ENCODE measurements at places on chromosomes 2 and 18.

GRCh38 chr2:164972216-164972615 is 16.9 kb upstream of the SLC38A11 start:
- no peak for DNase-seq

DNA sequence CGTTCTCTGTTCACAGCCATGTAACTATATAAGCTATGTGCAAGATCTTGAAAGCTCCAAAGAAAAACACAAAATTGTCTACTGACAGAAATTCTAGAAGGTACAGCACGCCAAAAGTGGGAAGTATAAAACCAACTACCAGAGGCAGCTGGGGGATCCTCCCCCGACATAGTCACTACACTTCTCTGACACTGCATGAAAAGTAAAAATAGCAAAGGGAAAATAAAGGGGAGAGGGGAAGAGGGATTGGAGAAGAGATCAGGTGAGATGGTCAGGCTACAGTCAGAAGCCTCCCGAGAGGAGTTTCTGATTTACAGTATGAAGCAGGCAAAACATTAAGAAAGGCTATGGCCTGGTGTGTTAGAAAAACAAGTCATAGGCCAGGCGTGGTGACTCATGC is 39.8 kb upstream of the PCBP1 start:
- DNase-seq = no peak

- no peak for DNase-seq
These were observed 12.8 kb downstream of the ANKRD62 start for GRCh38 chr18:12106471-12106870.

DNA sequence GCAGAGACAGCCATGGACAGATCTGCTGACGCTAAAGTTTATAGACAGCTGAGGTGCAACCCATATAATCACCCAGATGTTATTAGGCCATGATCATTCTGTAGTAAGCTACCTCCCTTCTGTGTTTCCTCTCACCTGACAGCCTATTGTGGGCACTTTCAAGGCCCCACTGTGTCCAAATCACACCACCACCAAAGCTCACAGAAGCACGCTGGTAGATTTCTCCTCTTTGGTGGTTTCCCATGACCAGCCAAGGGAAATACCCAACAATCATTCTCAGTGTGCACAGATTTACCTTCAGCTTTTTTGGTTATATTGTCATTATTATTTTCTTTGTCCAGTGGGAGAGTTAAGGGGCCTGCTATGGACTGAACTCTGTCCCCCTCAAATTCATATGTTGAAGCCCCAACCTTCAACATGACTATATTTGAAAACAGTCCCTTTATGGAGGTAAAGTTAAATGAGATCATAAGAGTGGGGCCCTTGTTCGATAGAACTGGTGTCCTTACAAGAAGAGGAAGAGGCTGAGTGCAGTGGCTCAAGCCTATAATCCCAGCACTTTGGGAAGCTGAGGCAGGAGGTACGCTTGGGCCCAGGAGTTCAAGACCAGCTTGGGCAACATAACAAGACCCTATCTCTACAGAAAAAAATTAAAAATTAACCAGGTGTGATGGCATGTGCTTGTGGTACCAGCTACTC is 74.0 kb upstream of the MSH6 start:
- no peak for DNase-seq

DNA sequence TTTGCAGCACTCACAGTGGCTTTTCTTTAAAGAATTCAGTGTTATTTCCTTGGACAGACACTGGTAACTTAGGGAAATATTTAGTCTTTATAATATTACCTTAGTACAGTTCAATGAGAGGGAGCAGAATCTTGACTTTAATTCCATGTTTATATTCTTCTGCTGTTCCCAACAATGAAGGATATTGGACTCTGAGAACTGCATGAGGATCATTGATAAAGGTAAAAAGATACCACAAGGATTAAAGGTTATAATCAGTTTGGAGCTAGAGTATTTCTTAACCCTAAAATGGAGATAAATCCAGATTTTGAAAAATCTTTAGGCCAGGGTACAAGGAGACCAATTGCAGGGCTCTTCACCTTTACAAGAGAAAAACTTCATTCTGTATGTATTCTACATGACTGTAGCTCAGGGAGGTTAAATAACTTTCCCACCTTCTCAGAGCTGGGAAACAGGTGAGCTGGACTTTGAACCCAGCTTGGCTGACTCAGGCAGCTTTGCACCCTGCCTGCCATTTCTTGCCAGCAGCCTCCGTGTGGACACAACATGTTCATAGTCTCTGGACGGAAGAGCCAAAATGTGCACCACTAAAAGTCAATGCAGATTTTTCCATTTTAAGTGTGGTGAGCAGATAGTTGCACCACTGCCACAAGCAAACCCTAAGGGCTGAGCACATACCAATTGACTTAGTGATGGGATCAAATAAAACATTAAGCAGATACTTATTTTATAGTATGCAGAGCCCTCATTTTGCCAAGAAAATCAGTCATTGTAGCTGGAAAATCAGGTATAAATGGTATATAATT is 26.7 kb downstream of the UPP2 start:
- no peak for DNase-seq

DNA sequence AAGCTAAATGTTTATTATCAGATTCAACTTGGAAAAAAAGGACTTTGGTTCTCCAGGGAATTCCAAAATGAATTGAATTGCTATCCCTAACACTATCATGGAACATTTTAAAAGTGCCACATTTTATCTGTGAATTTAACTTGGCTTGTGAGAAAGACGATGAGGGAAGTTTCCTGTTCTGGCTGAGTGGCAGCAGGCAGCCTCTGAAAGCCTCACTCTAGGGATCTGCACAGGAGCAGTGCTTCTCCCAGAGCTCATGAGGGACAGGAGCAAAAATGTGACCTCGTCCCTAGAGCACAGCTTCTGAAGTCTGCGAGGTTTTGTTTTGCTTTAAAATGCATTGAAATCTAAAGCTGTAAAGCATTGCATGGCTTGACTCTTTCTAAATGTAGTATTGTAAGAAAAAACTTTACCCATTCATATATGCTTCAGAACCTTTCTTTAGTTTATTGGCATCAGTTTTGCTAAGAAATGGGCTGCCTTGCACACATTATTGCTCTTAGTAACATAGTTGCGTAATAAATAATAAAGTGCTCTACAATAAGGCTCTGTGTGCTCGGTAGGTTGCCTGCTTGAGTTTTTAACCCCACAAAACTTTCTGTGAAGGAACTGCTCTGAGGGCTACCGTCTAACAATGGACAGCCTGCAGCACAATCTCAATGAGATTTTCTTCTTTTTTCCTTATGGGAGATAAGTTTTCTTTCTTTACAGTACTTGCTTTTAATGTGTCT is 136.2 kb upstream of the CDCA7 start:
- no peak for DNase-seq

DNA sequence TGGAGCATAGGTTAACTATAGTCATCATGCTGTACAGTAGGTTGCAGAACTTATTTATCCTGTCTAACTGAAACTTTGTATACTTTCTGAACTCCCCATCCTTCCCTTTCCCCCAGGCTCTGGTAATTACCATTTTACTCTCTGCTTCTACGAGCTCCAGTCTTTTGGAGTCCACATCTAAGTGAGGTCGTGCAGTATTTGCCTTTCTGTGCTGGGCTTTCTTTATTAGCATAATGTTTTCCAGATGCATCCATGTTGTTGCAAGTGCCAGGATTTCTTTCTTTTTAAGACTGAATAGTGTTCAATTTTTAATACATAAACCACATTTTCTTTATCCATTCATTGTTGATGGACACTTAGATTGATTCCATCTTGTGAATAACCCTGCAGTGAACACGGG is 464.1 kb downstream of the TGIF1 start:
- no peak for DNase-seq

GRCh38 chr2:85909005-85909404 is 20.2 kb upstream of the ST3GAL5 start:
- no peak for DNase-seq

DNA sequence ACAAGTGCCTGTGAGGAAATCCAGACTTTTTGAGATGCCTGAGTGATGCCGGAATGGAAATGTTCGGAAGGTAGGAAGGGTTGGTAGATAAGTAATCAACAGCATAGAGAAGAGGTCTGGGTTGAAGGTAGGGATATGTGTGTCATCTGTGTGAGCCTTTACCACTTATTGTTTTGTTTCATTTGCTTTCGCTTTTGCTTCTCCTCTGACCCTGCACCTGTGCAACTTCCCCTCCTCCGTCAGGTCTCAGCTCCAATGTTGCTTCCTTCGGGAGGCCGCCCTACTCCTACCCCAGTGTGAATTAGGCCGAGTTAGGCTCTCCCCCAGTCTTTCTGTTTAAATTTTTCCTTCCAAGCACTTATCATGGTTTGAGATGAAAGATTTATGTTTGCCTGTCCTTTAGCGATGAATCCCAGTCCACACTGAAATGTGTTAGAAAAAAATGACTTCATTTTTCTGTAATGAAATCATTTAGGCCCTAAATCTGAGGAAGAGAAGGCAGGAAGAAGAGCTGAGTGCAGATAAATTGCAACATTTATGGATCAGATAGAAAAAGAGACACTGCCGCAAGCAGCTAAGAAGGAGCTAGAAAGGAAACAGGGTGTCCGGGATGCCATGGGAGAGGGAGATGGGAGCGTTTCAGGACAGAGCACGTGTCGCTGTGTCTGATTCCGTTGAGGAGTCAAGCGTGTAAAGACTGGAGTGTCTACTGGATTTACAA is 139.6 kb upstream of the PELI1 start:
- DNase-seq = peak; percentile 52

DNA sequence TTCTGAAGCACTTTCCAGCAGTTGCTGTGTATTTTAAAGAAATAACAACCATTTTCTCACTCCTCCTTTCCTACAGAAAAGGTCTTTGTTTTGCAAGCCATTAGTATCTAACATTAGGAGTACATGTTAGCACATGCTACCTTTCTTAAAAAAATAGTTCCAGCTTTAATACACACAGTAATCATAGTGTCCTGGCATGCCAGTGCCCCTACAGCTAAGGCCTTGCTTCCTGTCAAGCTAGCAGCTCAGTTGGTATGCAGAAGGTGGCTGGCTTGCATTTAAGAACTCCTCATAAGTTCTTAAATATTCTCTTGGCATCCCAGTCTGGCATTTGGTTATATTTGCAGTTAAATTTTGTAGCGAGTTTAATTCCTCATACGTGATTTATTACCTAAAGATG is 141.3 kb upstream of the IL1R2 start:
- DNase-seq = no peak

- DNase-seq = no peak
These were observed 5.6 kb downstream of the RPL31 start for GRCh38 chr2:101007415-101008345.

- peak; percentile 18 for DNase-seq
These were observed 112.4 kb downstream of the CYRIA start for GRCh38 chr2:16553226-16553625.

DNA sequence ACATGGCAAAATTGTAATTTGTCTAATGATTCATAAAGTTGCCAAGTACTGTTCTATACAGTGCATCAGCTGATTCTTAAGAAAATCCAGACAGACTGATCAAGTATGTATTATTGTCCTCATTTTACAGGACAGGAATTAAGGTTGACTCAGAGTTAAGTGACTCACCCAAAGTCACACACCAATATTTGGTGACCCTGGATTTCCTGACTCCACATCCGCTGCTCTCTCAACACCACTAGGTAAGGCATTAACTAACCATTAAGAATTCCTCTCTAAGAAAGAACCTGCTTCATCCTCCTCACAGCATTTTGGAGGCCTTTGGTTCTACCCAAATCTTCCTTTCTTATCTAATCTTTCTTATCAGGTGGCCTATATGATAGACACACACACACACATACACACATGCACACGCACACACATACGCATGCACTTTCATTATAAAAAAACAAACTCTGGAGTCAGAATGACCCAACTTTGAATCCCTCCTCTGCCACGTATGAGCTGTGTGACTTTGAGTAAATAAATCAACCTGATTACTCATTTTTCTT is 150.8 kb downstream of the ANKRD44 start:
- peak; percentile 79 for DNase-seq

- peak; percentile 69 for DNase-seq
These were observed 113.1 kb downstream of the GATA6 start for GRCh38 chr18:22282311-22283115.

GRCh38 chr2:142681952-142682351 is 195.5 kb upstream of the KYNU start:
- DNase-seq = no peak

GRCh38 chr2:46298522-46299353 is 1.5 kb downstream of the EPAS1 start:
- no peak for DNase-seq

DNA sequence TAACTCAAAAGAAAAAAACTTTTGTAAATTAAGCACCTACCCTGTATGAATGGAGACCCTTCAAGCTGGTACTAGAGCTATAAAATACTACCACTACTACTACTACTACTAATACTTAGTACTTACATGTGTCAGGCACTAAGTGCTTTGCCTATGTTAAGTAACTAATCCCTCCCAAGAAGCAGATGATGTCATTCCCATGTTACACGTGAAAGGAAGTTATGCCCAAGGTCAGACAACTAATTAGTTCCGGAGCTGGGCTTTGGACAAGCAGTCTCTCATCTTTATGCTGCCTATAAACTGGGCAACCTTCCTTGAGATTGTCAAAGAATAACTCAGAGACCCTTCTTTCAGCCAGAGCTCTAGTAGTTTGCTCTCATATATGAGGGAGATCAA is 13.9 kb upstream of the ATP6V1B1 start:
- no peak for DNase-seq

DNA sequence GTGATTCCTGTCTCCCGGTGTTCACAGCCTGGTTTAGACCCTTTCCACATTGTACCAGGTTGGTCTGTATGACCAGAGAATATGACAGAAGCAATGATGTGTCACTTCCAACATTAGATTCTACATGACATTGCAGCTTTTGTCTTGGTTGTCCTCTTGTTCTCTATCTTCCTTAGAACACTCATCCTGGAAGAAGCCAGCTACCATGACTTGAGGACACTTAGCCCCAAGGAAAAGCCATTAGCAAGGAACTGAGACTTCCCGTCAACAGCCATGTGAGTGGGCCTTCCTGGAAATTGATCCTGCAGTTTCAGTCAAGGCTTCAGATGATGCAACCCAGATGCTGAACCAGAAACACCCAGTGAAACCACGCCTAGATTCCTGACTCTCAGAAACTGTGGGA is 143.3 kb downstream of the MREG start:
- no peak for DNase-seq

DNA sequence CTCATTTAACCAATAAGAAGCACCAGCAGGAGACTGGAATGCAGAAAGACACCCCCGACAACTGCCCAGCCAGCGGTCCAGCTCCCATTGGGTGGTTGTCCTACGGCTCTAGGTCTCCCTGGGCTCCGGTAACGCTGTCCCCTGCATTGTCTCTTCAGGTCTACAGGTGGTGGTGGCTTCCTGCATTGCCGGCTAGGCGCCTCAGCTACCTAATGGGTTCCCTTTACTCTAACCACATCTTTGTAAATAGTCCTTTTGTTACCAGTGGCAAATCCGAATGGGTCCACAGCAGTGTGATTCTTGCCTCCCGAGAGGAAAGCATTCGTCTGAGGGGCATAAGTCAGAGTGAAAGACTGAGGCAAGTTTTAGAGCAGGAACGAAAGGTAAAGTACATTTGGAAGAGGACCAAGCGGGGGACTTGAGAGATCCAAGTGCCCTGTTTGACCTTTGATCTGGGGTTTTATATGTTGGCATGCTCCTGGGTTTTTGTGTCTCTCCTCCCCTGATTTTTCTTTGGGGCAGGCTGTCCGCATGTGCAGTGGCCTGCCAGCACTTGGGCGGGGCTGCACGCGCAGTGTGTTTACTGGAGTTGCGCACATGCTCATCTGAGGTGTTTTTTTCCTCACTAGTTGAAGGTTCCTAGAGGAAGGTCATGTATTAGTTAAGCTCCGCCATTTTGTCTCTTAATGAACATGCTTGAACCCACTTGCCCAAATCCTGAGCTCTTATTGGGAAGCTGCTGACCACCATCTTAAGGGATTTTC is 11.0 kb downstream of the FABP1 start:
- no peak for DNase-seq

GRCh38 chr2:120685066-120685973 is 50.3 kb upstream of the GLI2 start:
- DNase-seq = no peak
